ENCODE measurements at places on chromosomes 2 and 18.

DNA sequence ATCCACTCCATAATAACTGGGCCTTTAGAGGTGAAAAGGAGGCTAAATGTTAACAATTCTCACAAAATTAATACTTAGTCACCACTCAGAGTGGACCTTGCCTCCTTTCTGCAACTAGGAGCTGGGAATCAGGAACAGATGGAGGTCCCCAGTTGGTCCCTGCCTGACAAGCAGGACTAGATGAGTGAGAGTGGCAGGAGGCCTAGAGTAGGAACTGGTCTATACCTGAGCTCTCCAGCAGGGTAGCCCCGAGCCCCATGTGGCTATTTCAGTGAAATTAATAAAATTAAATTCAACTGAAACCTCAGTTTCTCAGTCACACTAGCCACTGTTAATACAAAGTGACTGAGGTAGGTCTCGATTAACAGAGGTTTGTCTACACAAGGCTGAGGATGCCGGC, 150.5 kb downstream of the MYO5B start:
- H3K27me3 ChIP-seq = peaks cover 11% of the 10 kb centered on the region
- peak; percentile 6 for DNase-seq
- no peaks in the 10 kb centered on the region for H3K4me1 ChIP-seq
- no peak overlapping the region for H3K4me3 ChIP-seq

DNA sequence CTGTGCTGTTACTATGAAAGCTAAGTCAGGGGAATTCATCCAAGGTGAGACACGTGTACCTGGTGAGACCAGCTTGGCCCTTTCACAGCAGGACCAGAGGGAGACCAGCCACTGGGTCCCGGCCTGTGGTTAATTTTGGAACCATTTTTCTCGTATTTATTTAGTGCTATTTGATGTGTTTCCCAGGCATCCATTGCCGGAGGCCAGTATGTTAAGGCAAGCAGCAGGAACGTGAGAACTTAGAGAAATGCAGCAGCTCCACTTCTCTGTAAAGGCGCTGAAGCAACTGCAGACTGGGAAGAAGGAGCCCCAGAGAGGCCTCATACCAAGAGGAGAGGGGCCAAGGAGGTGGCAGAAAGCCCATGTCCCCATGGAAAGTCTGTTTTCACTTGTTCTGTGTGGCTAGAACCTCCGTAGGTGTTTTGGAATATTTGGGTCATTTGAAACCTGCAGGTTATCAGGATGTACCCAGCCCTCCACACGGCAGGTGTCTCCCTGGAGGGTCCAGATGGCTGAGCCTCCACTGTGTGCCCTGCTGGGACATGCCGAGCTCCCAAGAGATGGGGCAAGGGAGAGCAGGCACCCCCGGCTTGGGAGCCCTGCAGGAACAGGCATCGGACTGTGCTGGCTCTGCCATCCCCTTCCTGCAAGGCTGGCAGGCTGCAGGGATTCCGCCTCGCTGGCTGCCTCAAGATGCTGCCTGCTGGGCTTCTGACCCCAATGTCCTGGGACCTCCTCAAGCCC, 256.0 kb upstream of the RAB6C start:
- no peak overlapping the region for H3K27ac ChIP-seq
- no peaks in the 10 kb centered on the region for H3K27me3 ChIP-seq
- no peak for DNase-seq
- H3K4me3 ChIP-seq = no peak overlapping the region
- H3K36me3 ChIP-seq = no peaks in the 10 kb centered on the region

DNA sequence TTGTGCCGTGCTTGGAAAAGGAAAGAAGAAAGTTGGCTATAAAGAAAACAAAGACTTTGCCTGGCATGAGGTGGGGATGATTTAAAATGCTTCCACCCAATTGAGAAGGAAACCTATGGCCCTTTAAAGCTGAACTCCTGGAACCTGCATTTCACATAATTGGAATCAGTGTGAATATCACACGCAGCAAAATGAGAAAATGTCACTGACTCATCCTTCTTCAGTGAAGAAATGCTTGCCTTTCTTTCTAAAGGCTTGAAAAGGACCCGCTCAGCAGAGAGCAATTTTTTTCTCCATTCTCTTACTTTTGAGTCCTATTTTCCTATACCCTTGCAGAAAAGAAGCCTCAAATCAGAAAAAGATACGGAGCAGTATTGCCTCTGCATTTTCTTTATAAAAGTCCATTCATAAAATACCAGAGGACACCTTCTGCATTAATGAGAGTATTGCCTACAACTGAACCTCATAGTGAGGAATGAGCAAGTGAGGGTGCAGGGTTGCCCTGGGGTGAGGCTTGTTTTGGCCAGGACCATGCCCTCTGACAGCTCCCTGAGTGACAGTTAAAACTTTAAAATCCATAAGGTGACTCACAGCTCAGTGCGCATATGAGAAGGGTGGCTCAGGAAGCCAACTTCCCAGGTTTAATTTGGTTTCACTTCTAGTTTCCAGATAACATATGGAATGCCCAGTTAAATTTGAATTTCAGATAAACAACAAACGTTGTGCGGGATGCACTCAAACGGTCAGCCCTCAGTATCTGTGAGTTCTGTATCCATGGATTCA, 191.9 kb upstream of the GYPC start:
- DNase-seq = no peak
- H3K4me1 ChIP-seq = no peaks in the 10 kb centered on the region
- no peak overlapping the region for H3K27ac ChIP-seq
- no peak overlapping the region for H3K4me3 ChIP-seq
- no peaks in the 10 kb centered on the region for H3K36me3 ChIP-seq

- no peaks in the 10 kb centered on the region for H3K4me1 ChIP-seq
- no peaks in the 10 kb centered on the region for H3K27me3 ChIP-seq
- DNase-seq = no peak
- H3K27ac ChIP-seq = no peak overlapping the region
- no peaks in the 10 kb centered on the region for H3K36me3 ChIP-seq
- no peak overlapping the region for H3K4me3 ChIP-seq
Observed at GRCh38 chr2:232449964-232450363, 6.0 kb upstream of the ALPI start.
